ENCODE measurements at places on chromosomes 3 and 15.

DNA sequence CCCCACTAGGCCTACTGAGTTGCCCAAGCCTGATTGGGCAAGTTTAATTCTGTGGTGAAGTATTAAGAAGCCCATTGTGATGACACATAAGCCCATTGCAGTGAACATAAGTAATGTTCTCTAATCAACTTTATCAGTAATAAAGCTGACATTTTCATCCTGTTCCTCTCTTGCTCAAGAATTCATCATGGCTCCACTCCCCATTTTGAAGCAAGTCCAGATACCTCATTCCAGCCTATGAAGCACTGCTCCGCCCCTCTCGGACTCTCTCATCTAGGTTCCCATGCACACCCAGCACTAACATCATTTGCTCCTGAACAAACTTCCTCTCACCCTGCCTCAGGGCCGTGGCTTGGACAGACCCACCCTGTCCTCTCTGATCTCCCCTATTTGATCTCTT is 10.5 kb downstream of the SHF start:
- DNase-seq: no peak

- no peak for DNase-seq
Observed at GRCh38 chr3:154119951-154120350, 1.2 kb upstream of the ARHGEF26 start.

DNA sequence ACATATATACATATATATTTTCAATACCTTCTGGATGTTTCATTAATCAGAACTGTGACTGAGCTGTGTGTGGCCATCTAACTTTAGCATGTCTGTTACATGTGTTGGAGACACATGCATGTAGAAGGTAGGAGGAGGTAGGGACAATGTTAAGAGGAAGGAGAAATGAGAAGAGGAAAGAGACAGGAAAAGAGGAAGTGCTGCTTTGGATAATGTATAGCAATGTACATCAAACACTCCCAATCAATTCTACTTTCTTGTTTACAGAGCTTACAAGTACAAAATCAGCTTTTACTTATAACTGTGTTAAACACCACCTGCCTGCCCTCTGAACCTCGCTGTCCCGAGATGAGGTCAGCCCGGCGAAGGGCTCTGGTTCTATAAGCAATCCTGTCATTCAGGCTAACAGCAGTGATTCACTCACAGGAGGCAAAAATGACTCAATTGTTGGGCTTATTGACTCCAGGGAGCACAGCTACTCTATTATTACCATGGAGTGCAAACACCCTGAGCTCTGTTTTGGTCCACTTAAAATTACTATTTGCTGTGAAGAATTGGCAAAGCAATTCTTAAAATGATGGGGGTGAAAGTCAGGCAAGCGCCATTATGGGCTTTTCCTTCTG is 188.9 kb downstream of the MEIS2 start:
- DNase-seq: no peak

DNA sequence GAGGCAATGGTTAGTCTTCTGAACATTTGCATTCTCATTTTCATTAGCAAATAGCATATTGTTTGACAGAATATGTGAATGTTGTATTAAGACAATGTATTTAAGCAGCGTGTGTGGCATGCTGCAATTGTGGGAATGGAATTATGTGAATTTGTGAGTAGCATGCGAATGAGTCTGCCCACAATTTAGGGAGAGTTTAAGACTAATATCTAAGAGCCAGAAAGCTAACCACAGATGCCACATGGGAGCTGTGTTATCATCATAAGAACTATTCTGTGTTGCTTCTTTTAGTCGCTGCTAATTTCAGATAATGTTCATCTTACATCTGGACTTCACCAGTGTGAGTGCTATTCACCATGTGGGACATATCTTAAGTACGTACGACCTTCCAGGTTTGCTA is 494.5 kb downstream of the RBMS3 start:
- DNase-seq: no peak

DNA sequence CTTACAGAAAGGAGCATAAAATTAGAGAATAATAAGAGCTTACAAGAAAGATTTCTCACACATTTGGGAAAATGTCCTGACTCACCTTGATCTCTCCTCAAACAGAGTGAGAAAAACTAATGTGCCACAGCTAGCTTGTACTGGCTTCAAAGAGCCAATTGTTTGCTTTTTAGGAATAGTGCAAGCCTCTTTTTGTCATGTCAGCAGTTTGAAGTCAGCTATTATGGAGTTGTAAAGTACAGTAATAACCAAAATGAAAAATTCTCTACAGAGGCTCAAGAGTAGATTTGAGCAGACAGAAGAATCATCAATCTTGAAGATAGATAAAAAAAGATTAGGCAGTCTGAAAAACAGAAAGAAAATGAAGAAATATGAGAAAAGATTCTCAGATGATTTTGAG is 313.4 kb upstream of the GPR149 start:
- DNase-seq: no peak

DNA sequence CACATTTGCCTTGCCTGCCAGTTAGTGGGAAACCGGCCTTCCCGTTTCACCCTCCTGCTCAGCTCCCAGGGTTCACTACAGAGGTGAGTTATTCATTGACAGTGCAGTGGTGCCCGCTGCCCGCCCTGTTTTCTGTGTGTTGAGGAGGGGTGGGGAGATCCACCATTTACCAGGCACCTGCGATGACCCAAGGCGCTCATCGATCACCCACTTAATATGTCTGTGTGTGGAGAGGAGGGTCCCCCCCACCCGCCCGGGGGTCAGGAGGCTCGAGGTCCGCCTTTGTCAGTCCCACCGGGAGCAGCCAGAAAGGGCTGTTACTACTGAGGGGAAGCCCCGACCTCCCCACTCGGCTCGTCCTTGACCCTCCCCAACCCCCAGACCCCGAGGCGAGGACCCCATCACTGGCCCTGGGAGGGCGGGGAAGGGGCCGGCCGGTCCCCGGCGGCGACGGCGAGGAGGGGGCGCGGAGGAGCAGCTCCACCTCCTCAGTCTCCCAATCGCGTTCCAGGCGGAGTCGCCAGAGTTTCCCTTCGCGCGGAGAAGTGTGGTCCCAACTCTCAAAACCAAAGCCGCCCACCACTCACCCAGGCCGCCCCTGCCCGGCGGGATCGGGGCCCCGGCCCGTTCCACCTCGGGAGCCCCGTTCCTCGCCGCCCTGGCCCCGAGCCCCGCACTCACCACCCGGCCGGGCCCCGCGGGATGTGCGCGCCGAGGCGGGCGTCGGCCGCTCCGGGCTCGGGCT is 1.1 kb downstream of the PLXNB1 start:
- peak; percentile 82 for DNase-seq

- no peak for DNase-seq
Observed at GRCh38 chr3:129599607-129600006, 6.9 kb downstream of the PLXND1 start.

DNA sequence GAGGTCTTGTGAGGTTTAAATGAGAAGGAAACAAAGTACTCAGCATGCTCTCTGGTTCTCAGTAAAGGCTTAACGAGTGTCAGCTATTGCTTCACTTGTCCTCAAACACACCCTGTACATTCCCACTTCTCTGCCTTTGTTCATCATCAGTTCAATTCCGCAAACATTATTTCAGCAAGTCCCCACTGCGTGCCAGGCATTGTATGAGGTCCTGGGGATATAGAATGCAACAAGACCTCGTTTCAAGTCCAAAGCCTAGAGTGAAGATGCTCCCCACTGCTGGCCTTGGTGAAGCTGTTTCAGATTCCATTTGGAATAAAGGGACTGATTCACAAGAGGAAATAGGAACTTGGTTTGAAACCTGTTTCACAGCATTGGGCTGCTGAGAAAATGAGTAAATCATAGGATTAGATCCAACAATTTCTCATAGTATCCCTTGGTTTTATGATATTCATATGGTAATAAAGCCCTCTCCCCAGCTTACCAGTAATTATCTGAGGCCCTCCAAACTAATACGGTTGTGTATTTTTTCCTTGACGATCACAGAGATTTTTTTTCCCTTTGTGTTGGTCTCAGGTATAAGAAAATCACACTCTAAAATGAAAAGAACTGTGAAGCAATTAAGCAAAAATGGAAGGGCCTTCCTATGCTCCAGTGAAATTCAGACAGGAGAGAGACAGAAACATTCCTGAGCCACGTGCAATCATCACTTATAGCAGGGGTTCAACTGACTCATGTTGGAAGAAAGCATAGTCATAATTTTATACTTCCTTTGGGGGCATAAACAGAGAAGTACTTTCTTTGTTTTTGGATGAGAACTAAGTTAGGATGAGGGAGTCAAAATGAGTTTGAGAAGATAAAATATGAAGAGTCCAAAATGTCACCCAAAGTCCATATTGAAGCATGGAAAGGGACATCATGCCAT is 258.6 kb downstream of the RORA start:
- DNase-seq: no peak

- DNase-seq: no peak
Observed at GRCh38 chr3:169759256-169759655, 5.6 kb downstream of the TERC start.

- no peak for DNase-seq
Observed at GRCh38 chr3:5069627-5070026, 52.5 kb upstream of the ARL8B start.

- no peak for DNase-seq
Observed at GRCh38 chr3:177484206-177484605, 286.9 kb upstream of the TBL1XR1 start.

GRCh38 chr15:47376190-47376589 is 341.1 kb upstream of the SEMA6D start:
- no peak for DNase-seq

DNA sequence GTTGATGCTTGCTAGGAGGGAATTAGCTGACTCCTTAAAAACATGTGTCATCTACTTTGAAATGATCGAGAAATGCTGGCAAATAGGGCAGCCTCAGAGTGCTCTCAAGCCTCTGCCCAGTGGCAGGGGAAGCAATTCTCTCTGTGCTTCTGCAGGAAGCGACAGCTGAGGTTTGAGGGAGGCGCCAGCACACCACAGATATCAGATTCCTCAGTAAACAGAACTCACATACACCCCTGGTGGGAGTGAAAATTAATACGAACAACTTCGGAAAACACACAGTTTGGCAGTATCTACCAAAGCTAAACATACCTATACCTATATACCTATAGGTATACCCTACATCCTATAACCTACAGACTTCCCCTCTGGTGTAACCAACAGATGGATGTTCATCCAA is 61.3 kb downstream of the NSMCE3 start:
- DNase-seq: no peak

- no peak for DNase-seq
Observed at GRCh38 chr15:83436513-83437158, 10.5 kb upstream of the SH3GL3 start.

GRCh38 chr3:129308636-129309035 is 30.0 kb downstream of the HMCES start:
- no peak for DNase-seq

DNA sequence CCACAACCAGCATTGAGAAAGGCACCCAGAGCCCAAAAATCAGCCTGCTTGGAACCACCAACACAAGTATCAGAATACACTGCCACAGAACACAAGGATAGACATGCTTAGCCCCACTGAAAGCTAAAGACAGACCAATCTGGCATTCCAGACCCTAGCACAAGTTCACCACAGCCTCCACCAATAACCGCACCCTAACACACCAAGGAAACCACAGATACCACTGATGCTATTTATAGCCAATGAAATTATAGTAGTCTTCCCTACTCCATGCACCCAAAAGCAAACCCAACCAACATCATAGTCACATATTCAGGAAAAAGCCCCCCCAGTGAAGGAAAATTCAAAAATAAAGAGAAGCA is 83.9 kb upstream of the STT3B start:
- DNase-seq: no peak

GRCh38 chr3:89058371-89058770 is 49.0 kb upstream of the EPHA3 start:
- no peak for DNase-seq

- no peak for DNase-seq
Observed at GRCh38 chr15:38687340-38687739, 122.7 kb upstream of the RASGRP1 start.

DNA sequence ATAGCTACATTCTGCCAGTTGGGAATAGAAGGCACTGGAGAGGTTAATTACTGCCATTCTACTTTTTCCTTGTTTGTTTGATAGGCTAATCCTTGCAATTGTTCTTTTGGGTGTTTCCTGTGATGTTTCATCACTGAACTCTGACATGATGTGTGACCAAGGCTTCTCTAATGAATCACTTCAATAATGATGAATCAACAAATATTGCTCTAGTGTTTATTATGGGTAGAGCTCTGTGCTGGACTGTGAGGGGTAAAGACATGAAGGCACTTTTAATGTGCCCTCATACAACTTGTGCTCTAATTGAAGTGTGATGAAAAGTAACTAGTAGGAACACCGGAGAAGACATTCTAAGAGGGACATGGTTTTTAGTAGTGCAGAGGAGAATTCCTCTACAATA is 233.6 kb downstream of the WDR72 start:
- no peak for DNase-seq

- DNase-seq: no peak
Observed at GRCh38 chr15:57676585-57676984, 29.9 kb upstream of the POLR2M start.

DNA sequence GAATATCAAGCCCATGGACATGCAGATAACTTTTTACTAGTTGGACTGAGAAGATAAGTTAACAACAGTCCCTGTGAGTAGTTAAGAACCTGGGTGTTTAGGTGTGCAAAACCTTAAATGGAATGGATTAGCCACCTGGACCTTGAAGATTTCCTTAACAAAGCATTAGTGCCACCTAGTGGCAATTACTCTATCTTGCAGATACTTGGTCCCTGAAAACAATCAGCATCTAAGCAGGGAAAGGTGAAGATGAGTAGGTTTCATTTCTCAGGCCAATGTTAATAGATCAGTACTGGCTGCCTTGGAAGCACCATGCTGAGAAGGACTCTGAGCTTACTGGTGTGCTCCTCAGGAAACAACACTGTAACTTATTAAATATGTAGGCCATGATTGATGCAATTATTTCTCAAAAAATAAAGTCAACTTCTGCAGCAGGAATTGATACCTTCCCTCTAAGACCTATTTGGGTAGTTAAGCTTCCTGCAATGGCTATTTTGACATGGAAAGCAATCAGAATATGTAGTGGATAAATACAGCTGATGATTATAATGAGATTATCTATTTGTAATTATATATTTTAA is 329.4 kb downstream of the TBC1D5 start:
- DNase-seq: no peak

- DNase-seq: no peak
Observed at GRCh38 chr15:88378188-88378637, 89.0 kb downstream of the MRPL46 start.

- no peak for DNase-seq
Observed at GRCh38 chr3:9743548-9743947, 6.2 kb upstream of the OGG1 start.

GRCh38 chr15:27561816-27562215 is 537.3 kb downstream of the OCA2 start:
- DNase-seq: no peak

DNA sequence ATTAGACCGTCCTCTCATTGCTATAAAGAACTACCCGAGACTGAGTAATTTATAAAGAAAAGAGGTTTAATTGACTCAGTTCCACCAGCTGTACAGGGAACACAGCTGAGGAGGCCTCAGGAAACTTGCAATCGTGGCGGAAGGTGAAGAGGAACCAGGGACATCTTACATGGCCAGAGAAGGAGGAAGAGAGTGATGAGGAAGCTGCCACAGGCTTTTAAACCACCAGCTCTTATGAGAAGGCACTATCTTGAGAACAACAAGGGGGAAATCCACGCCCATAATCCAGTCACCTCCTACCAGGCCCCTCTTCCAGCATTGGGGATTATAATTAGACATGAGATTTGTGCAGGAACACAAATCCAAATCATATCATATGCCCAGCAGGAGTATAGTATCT is 138.5 kb downstream of the ALCAM start:
- no peak for DNase-seq

Data from right lobe of liver (tissue), 6 donors.